ENCODE measurements at places on chromosomes 16 and 17.

DNA sequence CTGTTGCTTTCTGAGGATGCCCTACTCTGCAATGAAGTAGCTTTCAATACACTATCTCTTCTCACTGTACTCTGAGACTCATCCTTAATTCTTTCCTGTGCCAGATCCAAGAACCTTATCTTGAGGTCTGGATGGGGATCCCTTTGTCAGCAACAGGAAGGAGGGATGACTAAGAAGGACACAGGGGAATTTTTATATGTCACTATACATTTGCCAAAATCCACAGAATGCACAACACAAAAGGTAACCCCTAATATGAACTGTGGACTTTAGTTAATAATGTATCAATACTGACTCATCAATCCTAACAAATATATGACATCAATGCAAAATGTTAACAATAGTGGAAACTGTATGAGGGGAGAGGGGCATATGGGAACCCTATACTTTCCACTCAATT lies 4.7 kb upstream of the RBBP6 start:
- no peak for DNase-seq

GRCh38 chr16:89375686-89376085 lies 114.7 kb downstream of the ANKRD11 start:
- DNase-seq, result no peak

- DNase-seq, result no peak
Observed at GRCh38 chr17:38867179-38867967, 2.5 kb upstream of the LASP1 start.

GRCh38 chr16:67445913-67446907 lies 15.3 kb downstream of the HSD11B2 start:
- no peak for DNase-seq

DNA sequence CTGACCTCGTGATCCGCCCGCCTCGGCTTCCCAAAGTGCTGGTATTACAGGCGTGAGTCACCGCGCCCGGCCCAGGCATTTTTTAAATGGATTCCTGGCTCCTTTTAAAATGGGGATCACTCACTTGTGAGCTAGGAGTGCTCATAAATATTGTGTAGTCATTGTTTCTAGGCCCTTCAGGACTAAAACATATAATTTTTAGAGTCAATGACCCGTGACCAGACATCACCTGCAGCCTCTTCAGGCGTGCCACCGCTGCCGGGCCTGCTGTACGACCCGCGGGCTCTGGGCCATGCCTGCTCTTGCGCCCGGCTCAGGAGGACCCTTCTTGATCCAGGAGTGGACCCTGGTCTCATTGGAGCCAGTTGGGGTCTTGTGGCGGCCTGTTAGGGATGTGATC lies 30.8 kb downstream of the EFCAB5 start:
- DNase-seq, result no peak

Measured in aorta (tissue), 5 donors.